ENCODE measurements at places on chromosomes 16 and 17.

GRCh38 chr17:13073018-13073417 lies 55.2 kb upstream of the ELAC2 start:
- DNase-seq, result no peak

DNA sequence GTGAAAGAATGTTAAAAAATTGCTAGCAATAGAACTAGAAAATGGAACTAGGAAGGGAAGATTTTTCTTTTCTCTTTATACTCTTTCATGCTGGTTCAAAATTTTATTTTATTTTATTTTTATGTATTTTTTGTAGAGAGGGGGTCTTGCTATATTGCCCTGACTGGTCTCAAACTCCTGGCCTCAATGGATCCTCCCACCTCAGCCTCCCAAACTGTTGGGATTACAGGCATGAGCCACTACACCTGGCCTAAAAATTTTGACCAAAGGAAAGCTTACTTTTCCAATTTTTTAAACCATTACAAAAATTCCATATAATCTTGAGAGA lies 10.0 kb upstream of the TERF2 start:
- no peak for DNase-seq

GRCh38 chr17:17822189-17822588 lies 14.6 kb downstream of the SREBF1 start:
- DNase-seq, result no peak

- no peak for DNase-seq
These were observed 18.3 kb downstream of the TPSG1 start for GRCh38 chr16:1206786-1207185.

GRCh38 chr17:65278050-65278819 lies 141.1 kb downstream of the RGS9 start:
- DNase-seq, result peak; percentile 75

GRCh38 chr17:21545064-21545463 lies 147.3 kb upstream of the KCNJ18 start:
- DNase-seq, result no peak

GRCh38 chr16:8853150-8853549 lies 15.7 kb downstream of the CARHSP1 start:
- DNase-seq, result no peak

DNA sequence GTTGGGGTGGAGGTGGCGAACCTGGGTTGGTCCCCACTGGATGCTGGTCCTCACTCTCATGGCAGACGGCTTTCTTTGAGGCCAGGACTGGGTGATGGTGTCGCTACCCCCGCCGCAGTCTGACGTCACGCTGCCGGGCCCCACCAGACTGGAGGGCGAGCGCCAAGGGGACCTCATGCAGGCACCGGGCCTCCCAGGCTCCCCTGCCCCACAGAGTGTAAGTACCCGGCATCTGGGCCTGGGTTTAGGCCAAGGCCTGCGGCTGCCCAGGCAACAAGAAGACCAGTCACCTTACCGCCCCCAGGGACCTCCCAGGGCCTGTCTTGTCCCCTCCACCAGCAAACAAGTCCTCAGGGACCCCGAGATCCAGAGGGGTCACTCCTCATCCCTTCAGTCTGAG lies 17.7 kb downstream of the FOXN1 start:
- DNase-seq, result no peak

DNA sequence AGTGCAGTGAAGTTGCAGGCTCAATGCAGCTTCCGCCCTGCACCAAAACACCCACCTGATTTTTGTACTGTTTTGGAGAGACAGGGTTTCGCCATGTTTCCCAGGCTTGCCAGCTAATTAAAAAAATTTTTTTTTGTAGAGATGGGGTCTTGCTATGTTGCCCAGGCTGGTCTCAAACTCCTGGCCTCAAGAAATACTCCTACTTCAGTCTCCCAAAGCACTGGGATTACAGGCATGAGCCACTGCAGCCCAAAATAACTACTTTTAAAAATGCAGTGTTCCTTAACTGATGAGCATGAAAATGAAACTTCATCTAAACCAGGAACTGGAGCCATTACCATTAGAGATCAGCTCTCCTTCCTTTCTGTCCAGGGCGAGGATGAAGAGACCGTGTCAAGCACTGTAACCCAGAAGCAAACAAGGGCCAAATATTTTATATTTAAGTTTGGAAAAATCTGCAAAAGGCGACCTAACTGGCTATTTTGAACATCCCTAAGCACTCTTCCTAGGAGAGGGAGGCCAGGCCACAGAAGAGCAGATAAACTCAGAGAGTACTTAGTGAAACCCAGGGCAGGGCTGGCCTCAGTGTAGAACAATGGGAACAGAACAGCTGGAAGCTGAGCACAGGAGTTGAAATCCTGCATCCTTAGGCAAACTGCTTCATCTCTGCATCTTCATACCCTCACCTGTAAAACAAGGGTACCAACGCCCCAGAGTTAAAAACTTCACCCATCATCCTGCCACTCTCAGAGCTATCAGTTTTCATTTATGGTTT lies 24.0 kb downstream of the CREBBP start:
- no peak for DNase-seq

GRCh38 chr16:85114909-85115567 lies 2.8 kb upstream of the CIBAR2 start:
- DNase-seq, result peak; percentile 90

Data from SJSA1 (cell line).